Activated CD8-positive, alpha-beta memory T cell treated with anti-CD3 and anti-CD28 coated beads, Interleukin-2, amount 50 U/mL, for 4 hours (primary cell): ENCODE measurements at places on chromosomes 7 and 10.
A peak's percentile ranks its signal among the peaks of the same experiment; 100 is the strongest.

DNA sequence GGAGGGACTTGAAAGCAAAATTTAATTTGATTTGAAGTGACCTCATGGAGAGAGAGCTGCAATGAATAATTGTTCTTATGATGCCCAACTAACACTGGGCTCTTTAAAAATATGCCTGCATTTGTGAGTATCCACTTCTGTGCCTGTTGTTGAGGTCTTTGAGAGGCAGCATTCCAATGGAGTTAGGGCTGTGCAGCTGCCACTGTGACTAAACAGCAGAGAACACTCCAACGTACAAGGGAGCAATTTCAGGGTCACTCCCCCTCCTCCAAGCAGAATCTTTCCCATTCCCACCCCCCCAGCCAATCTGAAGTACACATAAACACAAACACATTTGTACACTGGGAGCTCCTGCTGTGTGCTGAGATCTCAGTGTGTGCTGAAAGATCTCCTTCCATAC is 28.0 kb upstream of the GSAP start:
- no peak for DNase-seq

DNA sequence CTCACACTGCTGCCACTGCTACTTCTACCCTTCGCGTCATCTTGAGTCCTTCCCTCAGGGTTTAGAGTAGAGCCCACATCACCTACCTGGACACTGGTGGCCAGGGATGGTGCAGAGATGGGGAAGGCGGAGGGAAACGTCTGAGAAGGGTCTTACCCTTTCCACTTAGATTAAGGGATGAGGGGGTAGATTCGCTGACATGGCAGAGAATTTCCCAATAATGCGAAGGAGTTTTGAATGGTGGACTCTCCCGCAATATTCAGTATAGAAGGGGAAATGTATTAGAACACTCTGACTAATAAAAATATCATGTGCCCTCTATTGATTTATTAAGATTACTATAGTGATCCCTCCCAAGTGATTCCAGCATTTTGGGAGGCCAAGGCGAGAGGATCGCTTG is 209.5 kb upstream of the KIAA1217 start:
- DNase-seq, result no peak

DNA sequence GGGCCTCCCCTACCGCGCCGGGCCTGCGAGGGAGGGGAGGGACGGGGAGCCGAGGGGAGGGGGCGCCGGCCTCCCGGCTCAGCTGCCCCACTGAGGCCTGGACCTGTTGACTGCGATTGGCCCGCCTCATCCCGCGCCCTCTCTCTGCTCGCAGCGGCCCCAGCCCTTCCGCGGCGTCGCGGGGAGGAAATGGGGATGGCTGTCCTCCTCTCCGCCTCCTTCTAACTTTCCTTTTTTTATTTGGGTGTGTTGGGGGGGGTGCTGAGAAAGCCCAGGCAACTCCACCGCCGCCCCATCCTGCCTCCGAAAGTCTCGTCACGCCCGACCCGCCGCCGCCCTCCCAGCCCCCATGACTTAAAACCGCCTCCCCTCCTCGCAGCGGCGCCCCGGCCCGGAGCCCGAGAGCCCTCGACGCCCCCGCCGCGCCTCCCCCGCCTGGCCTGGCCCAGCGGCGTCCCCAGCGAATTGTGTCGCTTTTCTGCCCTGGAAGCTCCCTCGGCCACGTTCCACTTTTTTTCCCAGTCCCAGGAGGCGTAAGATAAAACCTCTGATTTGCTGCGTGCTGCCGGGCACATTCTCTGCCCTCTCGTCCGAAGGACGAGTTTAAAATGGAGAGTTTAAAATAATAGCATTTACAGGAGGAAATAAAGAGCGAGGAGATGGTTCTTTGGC is 842 bp upstream of the SKIDA1 start:
- DNase-seq, result peak; percentile 62

GRCh38 chr10:111275091-111275490 is 198.3 kb downstream of the ADRA2A start:
- no peak for DNase-seq

- DNase-seq, result no peak
Observed at GRCh38 chr10:71363936-71364335, 32.8 kb upstream of the CDH23 start.

DNA sequence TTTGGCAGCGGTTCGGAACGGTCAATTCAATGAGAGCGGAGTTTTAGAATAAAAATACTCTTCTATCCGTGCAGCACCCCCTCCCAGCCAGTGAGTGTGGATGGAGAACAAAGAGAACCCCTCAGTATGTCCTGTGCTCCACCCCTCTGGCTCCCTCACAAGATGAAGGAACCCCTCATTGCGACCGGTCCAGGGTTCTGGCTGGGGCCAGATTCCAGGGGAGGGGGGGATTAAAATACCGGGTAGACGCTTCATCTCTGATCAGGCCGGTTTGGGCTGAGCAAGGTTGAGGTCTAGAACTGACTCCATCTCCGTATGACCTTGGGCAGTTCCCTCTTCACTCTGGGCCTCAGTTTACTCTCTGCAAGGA is 5.9 kb downstream of the CYP26C1 start:
- DNase-seq, result no peak

DNA sequence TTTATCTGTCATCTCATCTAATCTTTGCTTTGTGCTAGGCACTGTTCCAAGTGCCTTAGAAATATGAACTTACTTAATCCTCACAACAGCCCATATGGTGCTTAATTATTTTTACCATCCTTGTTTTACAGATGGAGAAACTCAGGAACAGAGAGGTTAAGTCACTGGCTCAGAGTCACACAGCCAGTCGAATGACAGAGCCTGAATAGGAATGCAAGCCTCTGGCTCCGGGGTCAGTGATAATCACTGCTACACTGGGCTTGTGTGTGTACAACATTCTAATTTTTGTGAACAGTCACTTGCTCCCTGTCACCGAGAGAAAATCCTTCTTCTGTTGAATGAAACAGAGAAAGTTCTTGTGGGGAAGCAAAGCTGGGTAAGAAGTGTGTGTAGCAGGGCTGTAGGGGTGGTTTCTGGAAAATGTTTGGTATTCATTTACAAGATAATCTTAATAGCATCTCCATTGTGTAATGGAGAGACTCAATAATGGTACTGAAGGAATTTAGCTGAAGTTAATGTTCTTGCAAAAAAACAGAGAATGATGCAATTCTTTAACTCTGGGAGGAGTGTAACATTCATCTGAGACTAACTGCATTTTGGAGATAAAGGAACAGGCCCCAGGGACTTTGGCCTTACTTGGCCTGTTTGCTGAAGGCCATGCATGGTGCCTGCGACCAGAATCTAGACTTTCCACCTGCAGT is 290.6 kb downstream of the FRMD4A start:
- no peak for DNase-seq

DNA sequence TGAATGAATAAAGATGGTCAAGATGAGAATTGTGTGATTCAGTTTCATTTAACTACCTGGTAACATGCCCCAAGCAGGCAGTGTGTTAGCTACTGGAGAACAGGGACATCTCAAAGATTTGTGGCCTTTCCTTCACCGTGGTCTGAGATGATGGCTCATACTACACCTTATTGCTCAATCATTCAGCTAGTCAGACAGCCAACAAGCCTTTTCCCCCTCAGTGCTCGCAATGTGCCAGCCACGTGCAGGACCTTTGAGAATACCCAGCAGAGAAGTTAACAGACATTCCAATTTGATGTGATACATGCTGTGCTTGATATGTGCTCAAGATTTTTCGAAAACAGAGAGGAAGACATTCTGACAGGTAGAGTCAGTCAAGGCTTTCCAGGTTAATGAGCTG is 562.8 kb downstream of the SUGCT start:
- no peak for DNase-seq

DNA sequence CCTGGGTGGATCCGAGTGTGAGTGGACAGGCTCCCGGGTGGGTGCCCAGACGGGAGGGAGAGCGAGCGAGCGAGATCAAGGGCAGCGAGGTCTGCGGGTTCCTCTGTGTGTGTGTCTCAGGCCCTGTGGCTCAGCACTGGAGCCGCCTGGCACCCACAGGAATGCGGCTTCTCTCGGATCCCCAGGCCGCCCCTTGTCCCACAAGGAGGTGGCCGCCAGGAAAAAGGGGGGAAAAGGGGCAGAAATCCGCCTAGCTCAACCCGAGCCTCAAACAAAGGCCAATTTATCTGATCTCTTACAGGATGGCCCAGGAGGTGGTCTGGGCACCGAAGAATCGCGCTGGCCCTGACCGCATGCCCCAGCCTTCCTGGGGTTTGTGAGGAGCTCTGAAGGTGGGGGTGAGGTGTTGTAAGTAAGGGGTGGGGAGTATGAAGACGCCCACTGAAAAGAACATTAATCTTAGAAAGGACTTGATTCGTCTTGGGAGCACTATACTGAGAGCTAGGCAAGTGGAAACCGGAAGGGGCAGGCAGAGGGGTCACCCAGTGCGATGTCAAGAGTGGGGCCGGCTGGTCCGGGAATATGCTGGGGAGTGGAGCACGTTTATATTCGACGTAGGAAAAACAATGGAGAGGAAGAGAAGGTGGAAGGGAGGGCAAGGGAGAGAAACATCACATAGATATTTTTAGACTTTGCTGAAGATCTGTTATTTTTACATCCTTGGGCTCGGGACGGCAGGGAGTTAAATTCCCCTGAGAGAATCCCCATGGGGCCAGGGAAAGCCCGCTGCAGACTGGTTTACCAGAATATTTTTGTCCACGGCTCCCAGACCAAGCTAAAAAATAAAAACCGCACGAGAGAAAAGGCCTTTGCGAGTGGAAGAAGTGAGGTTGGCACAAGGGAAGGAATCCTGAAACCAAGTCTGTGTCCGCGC is 7.2 kb downstream of the DLX5 start:
- DNase-seq, result no peak

GRCh38 chr7:1410992-1411391 is 48.3 kb downstream of the MICALL2 start:
- DNase-seq, result no peak

DNA sequence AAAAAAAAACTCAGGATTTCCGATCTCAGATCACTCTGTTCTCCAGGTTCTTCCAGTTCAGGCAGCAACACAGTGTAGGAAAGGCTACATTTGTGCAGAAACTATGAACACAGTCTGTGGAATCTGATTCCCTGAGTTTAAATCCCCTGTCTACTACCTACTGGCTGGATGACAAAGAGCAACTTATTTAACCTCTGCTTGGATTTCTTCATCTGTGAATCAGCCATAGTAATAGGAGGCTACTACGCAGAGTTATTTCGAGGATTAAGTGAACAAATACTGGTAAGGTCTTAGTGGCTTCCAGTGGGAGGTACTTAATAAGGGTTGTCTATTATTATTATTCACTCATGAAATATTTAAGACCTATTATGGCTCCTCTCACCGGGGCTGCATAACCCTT is 44.3 kb upstream of the PDCD4 start:
- no peak for DNase-seq

DNA sequence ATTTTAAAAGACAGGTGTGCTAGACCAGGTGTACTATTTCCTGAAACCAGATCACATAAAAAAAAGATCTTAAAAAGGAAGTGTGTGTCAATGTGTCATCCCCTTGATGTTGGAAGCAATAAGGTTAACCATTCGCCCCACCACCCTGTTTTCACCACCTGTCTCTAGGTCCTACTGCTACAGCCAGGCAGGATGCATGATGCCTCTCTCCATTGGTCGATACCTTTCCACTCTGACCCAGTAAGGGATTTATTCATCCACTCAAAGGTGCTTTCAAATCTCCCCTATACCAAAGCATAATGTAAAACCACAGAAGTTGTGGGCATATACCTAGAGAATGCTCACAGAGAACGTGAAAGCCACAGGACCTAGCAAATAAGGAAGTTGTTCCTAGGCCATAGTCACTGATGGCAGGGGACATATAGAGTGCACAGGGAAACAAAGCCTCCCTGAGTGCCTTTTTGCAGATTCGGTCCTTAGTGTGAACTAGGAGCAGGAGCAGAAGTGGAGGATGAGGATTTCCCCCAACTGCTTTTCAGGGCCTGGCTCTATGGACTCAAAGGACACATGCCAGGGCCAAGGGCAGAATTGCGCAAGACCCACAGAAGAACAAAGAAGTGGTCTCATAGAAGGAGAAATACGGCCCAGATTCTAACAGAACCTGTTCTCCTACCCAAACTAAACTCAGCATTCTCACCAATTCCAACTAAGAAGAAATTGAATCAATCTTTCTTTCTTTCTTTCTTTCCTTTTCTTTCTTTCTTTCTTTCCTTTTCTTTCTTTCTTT is 631.5 kb upstream of the NRP1 start:
- DNase-seq, result no peak
